KG1 (cell line): ENCODE measurements at places on chromosomes 11 and 22.

GRCh38 chr11:121482231-121483129 is 29.7 kb upstream of the SORL1-AS1 start:
- peak; percentile 62 for DNase-seq

- no peak for DNase-seq
Observed at GRCh38 chr22:42439821-42440674, 7.8 kb upstream of the NFAM1 start.

GRCh38 chr11:65538915-65539743 is 14.2 kb downstream of the SCYL1 start:
- DNase-seq, result no peak

DNA sequence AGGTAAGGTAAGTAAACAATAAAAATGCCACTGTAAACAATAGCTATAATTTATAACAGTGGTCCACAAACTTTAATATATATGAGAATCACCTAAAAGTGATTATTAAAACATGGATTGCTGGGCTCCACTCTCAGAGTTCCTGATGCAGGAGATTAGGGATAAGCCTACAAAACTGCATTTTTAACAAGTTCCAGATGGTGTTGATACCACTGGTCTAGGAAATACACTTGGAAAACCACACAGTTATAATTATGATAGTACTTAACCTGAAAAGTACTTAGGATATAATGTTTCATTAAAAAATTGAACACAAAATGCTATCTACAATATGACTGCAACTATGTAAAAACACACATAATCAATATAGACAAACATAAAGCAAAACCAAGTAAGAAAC is 20.4 kb downstream of the FCHSD2 start:
- DNase-seq, result no peak

GRCh38 chr11:126997641-126998040 is 2.9 kb downstream of the KIRREL3 start:
- no peak for DNase-seq

- DNase-seq, result no peak
Observed at GRCh38 chr11:41878095-41878494, 418.6 kb upstream of the LRRC4C start.

DNA sequence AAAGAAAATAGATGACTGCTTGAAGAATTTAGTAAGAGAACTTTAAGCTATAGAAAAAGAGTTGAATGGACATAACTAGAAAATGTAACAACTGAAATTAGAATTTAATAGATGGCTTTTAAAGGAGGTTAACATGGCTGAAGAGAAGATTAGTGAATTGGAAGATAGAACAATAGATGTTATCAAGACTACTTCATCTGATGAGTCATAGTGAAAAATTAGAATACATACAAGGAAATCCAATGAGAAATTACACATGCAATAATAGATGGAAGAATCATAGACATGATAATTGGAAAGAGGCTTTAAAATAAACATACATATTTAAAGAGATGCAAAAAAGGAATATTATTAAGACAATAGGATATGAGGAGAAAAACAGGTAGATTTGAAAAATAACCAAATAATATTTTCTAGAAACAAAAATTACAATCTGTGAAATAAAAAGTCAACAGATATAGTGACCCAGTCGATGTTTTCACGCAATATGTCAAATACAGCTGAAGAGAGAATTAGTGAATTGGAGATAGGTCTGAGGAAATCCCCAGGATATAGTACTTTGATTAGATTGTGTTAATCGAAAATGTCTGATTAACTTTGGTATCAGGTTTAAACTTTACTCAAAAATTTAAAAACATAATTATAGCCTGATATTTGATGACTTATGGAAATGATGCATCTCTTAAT is 28.2 kb downstream of the CAT start:
- no peak for DNase-seq

- DNase-seq, result no peak
Observed at GRCh38 chr11:61734767-61735166, 17.7 kb upstream of the MYRF start.

DNA sequence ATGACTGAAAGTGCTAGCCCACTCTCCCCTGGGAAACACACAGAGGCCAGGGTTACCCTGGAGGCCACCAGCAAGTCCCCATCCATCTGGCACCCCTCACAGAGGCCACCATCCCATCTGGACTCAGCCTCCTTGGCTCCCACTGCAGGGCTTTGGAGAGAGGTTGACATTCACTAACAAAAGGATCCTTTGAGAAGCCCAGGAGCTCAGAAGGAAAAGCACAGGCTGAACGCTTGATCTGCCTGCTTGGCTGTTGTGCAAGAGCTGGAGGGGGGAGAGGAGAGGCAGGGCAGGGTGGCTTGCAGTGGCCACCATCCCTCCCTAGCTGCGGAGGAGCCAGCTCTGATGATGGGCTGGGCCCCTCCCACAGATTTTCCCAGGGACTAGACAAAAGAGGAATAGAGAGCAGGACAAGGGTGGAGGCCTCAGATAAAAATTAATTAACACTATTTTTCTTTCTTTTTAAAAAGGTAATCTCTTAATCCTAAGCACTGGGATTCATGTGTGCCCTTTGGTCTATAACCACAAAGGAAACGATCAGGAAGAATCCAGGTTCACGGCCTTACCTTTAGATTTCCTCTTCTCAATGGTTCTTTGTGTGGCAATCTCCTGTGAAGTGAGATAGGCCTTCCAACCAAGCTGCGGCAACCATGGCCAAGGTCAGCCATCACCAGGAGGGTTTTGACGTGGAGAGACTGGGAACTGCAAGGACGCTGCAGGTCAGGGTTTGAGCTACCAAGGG is 154.7 kb downstream of the BARX2 start:
- DNase-seq, result no peak

- DNase-seq, result no peak
Observed at GRCh38 chr11:89327885-89328284, 150.2 kb downstream of the TYR start.

- DNase-seq, result no peak
Observed at GRCh38 chr22:40534379-40535188, 101.9 kb downstream of the MRTFA start.

DNA sequence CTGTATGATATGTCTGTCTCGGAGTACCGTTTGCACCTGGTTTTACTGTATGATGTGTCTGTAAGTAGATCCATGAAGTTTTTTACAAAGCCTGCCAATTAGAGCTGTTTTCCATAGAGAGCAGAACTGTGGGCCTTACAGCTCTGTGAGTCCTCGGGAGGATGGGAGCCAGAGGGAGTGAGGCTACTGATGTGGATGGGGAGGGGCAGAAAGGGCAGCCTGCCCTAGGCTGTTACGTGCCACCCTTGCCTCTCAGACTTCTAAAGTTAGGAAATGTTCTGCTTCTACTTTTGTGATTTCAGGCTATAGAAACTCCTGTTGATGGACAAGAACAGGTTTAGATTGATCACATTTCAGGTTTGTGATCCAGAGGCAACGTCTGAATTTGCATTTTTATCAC is 105.2 kb downstream of the PPP6R3 start:
- DNase-seq, result no peak

GRCh38 chr11:84894666-84895065 is 732.5 kb downstream of the DLG2 start:
- DNase-seq, result no peak

DNA sequence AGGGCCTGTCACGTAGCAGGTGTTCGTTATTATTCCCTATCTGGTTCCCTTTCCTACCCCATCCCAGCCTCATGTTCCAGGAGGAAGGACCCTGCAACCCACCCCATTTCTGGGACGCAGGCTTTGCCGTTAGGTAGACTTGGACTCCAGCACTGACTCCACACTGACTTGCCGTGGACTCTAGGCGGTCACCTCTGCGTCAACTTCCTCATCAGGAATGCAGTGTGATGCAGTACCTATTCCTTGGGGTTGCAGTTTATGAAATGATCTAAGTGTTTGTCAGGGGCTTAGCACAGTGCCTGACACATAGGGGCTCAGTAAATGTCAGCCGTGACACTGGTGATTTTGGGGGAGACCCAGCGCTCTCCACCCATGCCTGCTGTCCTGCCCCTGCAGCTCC is 16.8 kb downstream of the DGKZ start:
- no peak for DNase-seq

DNA sequence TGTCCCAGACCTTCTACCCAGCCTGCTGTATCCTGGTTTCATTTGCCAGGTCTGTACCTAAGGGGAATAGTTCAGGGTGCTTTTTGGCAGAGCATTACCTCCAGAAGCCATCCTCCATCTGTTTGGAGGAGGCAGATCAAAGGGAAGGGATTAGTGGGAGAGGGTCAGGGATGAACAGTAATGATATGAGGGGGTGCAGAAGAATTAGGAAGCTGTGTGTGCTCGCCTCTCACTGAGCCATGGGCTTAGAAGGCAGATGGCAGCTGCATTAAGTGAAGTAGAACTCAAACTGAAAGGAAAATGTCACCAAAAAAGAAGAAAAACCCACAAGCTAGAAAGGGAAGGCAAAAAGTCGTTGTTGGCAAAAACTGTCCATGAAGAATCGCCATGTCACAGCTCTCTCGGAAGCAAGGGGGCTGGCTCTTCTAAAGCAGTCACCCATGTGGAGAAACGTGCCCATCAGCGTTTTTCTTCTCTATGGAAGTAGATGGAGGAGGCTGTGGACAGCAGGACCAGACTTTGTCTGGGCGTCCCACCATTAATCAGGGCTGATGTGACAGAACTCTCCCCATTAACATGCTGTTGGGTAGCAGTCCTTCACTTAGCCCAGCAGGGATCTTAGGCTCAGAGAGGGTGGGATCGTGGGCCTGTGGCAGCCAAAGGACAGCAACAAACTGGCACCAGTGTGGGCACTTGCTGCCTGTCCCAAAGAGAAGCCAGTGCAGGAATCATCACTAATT is 46.8 kb downstream of the CEP164 start:
- DNase-seq, result no peak

DNA sequence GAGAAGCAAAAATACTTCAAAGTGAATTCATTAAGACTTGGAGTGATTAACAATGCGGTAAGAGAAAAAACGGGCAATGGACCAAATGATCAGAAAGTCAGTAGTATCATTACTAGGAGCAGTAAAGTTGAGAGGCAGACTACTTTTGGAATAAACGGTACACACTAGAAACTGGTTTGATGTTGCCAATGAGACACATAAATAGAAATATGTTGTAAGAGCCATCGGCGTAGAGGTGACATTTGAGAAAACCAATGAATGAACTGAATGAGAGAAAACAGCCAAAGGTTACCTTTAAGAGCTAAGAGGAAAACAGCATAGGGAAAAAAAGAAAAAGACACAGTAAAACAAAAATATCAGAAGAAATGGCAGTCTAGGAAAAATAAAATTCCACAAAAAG is 6.2 kb downstream of the CHORDC1 start:
- DNase-seq, result no peak

- DNase-seq, result no peak
Observed at GRCh38 chr11:118622376-118623268, 15.2 kb downstream of the PHLDB1 start.

GRCh38 chr11:113481226-113481625 is 6.0 kb upstream of the DRD2 start:
- no peak for DNase-seq

GRCh38 chr11:118569670-118570069 is 2.5 kb upstream of the ARCN1 start:
- DNase-seq, result no peak

DNA sequence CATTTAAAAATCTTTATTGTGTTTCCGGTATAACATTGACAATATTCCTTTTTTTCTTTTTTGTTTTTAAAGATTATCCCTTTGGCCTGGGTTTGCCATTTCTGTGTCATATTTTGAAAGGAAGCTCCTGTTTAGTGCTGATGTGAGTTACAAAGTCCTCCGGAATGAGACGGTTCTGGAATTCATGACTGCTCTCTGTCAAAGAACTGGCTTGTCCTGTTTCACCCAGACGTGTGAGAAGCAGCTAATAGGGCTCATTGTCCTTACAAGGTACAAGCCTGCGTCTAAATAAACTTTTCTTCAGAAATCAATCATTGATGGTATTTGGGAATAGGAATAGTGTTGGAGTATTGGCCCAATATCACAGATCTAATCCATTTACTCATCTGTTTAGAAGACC is 19.8 kb downstream of the PIWIL4 start:
- no peak for DNase-seq

- DNase-seq, result no peak
Observed at GRCh38 chr22:50605002-50605612, 4.5 kb downstream of the MAPK8IP2 start.

DNA sequence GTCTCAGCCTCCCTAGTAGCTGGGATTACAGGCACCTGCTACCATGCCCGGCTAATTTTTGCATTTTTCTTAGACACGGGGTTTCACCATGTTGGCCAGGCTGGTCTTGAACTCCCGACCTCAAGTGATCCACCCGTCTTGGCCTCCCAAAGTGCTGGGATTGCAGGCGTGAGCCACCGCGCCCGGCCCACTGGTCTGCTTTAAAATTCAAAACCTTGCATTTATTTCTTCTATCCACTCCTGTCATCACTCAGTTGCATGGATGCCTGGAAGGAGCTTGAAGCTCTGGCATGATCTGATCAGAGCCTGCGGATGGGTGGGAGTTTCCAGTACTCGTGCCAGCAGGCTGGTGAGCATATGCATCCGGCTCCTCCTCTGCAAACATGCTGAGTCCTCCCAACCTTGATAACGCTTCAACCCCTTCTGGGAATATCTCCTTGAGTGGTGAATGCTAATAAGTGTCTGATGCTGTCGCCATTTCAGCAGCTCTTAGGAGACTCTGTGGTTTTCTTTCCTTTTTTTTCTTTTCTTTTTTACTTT is 39.6 kb downstream of the UBASH3B start:
- DNase-seq, result no peak

DNA sequence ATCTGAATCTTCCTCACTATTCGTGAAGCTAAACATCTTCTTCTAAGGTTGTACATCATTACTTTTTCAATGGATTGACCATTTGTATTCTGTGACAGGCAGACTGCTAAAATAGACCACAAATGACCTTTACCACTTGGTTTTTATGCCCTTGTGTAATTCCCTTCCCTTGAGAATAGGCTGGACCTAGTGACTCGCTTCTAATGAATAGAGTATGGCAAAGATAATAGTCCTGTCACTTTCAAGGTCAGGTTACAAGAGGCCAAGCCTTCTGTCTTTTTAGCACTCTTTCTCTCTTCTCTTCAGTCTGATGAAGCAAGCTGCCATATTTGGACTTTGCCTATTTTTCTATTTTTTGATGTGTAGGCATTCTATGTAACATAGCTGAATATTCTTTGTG is 492.9 kb downstream of the SOX6 start:
- DNase-seq, result no peak

DNA sequence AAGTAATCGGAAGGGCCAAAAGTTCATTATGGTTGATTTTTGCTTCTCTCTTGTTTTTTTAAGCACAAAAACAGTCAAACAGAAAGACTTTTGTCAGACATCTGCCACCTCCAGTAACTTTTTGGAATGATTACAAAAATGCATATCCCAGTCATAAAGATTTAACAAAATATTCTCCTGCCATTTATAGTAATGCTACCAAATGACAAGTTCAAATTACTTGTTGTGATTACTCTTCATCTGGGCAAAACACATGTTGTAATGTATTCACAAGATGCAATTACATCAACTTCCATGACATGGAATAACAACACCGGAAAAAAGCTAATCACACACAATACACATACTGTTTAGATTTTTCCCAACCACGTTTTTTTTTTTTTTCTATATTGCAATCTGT is 1017.5 kb upstream of the TENM4 start:
- DNase-seq, result no peak

DNA sequence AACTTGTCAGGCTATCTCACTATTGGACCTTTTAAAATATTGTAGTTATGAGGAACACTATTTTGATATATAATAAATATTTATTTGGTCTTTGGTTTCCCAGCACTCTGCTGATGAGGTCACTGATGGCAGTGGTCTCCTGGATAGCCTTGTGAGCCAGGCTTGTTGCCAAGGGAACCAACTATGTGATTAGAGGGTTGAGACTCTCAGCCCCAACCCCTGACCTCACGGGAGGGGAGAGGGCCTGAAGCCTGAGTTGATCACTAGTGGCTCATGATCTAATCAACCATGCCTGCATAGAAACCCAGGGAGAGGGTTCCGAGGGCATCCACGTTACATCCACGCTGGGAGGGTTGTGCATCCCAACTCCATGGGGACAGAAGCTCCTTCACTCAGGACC is 10.8 kb downstream of the PANX1 start:
- DNase-seq, result no peak
